CD8-positive, alpha-beta memory T cell (primary cell): ENCODE measurements at places on chromosomes 16 and 17.

DNA sequence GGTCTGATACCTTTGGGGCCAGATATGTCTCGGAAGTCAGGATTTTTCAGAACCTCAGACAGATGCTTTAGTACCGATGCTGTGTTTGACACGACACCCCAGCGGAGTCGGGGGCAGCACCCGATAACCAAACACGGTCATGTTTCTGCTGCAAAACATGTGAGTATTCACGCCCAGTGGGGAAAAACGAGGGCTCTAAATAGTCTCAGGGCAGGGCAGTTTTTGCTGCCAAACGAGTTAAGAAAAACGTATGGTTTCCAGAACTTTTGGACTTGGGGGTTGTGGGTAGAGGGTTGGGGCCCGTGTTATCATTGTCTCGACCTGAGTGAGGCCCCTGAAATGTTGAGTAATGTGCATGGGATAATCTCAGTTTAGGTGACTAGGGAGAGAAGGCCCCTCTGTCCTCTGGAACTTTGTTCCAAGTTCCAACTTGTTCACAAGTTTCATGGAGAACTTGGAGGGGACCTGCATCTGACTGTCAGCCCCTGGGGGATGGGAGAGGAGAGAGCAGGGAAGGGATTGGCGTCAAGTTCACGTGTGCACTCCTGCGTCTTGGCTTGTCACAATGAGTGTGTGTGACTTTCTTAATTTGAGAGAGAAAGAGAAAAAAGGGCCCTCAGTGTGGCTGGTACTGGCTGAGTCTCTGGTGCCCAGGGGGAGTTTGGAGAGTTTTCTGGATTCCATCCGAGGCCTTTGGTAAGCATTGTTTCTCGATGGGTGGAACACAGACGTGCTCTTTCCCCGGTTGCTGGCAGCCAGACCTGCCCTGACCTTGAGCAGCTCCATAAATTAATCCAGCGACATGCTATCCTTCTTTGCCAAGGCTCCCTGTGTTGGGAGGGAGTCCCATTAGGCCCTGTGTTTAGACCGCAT, 83.9 kb upstream of the CIBAR2 start:
- no peak for DNase-seq

GRCh38 chr17:44969144-44969780, 1.2 kb upstream of the C1QL1 start:
- DNase-seq, result no peak

- peak; percentile 34 for DNase-seq
Observed at GRCh38 chr16:29665294-29666077, 2.4 kb downstream of the SPN start.

- no peak for DNase-seq
Observed at GRCh38 chr17:18965530-18966236, 13.7 kb downstream of the SLC5A10 start.

GRCh38 chr16:56874800-56875199, 9.8 kb downstream of the SLC12A3 start:
- no peak for DNase-seq

- no peak for DNase-seq
Observed at GRCh38 chr16:66328282-66328681, 38.2 kb upstream of the CDH5 start.

DNA sequence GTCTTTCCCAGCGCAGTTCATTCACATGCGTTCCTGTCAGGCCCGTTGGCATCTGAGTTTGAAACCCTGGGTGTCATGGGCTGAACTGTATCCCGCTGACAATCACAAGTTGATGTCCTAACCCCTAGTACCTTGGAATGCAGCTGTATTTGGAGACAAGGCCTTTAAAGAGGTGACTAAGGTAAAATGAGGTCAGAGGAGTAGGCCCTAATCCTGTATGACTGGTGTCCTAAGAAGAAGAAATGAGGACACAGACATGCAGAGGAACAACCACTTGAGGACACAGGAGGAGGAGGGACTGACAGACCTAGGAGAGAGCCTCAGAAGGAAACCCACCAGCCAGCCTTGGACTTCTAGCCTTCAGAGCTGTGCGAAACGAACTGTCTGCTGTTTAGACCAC, 33.1 kb downstream of the TRPV2 start:
- no peak for DNase-seq

DNA sequence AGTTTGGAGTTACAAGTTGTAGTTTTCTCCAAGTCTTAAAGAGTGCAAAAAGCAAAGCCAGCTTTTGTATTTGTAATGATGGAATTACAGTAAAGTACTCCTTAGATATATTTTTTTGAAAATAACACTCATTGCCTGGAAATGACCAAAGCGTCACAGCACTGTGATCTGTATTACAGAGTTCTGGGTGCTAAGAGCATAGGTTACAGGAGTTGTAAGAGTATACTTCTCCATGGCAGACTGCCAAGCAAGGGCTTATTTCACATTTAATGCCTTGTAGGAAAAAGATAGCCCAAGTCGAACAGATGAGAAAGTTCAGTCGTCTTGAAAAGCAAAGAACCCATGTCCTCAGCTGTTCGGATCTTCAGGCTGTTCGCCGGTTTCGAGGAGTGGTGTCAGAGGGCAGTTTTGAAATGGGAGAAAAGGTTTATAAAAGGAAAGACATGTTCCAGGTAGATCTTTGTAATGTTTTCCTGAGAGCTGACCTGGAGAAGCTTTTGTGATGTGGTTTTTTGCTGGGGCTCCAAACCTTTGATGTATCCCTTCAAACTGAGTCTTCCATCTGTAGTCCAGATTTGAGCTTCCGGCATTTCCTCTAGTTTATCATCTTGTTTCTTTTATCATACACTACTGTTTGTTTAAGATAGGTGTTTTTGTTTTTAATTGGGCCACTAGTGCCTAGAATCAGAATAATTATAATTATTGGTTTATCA, 41.3 kb downstream of the ERCC4 start:
- DNase-seq, result no peak

- DNase-seq, result no peak
Observed at GRCh38 chr16:28069971-28070794, 6.7 kb upstream of the GSG1L start.

GRCh38 chr16:87844809-87845208, 24.5 kb downstream of the SLC7A5 start:
- no peak for DNase-seq

- no peak for DNase-seq
Observed at GRCh38 chr17:6912110-6913051, 80.9 kb upstream of the TEKT1 start.

DNA sequence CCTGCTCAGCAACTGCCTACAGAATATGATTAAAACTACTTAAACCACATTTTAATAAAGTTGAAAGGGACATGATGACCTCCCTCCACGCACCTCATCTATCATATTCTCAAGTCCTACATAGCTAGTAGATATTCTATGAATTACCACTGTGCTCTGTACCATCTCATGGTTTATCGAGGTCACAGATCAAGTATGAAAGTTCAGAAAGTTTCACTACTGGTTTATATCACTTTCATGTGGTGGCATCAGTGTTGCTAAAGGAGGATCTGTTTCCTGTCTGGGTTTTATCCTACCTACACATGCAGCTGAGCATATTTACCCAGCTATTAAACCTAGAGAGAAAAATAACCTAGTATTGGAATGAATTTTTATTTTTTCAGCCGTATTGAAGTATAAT, 214.9 kb upstream of the MON1B start:
- no peak for DNase-seq

DNA sequence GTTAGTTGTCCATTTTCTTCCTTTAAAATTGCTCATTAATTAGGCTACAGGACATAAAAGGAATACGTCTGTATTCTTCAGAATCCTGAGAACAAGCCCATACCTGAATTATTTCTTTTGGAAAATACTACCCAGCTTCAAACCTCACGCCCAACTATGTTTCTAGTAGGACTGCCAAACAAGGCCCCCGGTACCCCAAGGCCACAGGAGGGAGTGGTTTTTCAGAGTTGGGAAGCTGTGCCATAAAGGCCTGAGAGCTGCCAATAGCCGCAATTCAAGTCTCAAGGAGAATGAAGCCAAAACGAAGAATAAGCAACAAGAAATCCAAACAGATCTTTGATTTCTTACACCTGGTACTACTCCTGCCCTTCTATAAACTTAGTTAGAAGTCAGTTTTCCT, 48.3 kb downstream of the UBE2G1 start:
- DNase-seq, result no peak

DNA sequence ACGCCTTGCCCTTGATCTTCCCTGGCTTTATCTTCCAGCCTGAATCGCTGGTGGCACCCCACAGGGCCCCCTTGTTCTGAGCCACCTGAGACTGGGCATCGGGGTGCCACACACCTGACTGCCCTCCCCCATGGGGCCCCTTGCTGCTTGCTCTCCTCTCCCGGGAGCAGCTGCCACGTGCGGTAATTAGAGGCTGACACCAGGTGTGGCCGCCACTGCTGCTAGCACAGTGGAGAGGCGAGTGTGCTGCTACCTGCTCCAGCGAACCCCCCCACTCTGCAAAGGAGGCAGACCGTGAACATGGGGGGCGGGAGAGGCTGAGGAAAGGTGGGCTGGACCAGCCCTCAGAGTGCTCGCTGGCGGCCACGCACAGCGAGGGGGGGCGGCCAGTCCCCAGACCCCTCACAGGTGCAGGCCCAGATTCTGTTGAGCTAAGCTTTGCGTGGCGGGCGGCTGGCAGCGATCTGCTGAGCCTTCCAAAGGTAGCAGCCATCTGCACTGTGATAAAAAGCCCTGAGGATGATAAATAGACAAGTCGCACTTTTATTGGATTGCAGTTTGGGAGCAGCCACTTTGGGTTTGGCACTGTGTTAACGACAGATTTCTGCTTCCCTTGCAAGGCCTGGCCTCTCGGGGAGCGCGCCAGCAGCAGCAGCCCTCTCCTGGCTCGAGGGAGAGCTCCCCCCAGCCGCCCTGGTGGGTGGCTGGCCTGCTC, 167.9 kb upstream of the GSE1 start:
- no peak for DNase-seq

- DNase-seq, result no peak
Observed at GRCh38 chr17:35543856-35544255, 6.4 kb upstream of the SLFN12L start.

- no peak for DNase-seq
Observed at GRCh38 chr17:66839616-66840015, 4.7 kb downstream of the CACNG5 start.

GRCh38 chr17:16081507-16082087, 82.0 kb downstream of the TTC19 start:
- DNase-seq, result no peak

- no peak for DNase-seq
Observed at GRCh38 chr16:85650135-85650843, 37.2 kb downstream of the GSE1 start.

- DNase-seq, result no peak
Observed at GRCh38 chr17:20938244-20938643, 104.6 kb downstream of the USP22 start.

DNA sequence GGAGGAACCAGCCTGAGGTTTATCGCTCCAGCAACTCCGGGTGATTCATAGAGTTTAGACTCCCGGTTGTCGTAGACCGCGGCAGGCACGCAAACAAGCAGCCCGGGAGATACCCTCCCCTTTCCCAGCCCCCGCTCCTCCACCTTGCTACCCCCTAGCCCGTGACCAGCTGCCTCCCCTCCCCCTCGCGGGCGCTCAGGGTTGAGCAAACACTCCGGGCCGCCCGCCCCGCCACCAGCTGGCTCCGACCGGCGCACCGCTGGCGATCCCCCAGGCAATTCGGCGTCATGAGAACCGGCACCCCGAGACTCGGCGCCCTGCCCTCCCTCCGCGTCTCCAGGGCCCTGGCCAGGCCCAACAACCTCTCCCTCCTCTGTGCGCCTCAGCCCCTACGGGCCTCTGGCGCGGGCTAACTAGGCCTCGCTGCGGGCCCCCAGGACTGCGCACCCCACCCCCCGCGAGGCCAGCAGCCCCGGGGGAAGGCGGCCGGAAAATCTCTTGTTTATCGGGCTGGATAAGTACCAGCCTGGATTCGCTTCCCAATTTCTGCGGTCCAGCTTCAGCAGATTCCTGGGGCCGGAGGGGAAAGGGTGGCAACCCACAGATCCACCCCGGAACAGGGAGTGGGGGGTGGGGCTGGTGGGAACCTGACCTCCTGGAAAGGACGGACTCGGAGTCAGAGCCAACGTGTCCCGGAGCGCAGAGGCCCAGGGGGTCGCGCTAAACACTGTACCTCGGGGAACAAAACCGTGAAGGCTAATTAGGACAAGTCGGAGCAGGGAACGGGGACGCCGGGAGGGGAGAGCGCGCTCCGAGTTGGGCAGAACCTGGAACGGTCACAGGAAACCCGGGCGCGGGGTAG, 951 bp upstream of the GPRC5C start:
- DNase-seq, result no peak

DNA sequence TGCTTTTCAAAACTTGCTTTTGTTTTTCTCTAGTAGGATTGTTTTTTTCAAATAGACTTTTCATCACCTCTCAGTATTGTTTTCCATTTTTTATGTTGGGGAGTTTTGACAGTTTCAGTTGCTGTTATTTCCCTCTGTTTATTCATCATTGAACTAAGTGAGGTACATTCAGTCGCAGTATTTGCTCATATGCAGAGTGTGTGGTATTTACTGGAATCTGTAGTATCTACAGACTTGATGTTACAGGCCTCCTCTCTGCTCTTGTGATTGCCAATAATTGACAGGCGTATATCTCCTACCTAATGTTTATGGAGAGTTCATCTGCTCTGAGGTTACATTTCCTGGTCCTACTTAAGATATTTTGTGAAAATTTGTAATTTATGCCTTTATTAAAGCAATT, 49.6 kb downstream of the COX10 start:
- no peak for DNase-seq

DNA sequence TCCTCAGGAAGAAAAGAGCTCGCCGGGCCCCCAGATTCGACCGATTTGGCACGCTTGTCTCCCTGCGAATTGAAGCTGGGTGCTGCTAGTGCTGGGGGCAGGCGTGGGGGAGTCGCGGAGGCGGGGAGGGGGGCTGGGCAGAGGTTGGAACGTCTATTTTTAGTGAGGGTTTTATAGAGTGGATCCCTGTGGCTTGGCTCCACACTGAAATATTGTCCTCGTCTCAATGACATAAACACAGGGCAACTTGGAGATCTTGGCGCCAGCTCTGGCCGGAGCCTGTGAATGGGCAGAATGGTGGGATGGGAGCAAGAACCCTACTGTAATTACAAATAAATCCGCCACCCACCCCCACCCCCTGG, 15.7 kb upstream of the NOG start:
- no peak for DNase-seq
